ENCODE measurements at places on chromosomes 12 and 14.

GRCh38 chr12:18747895-18748294, 10.0 kb downstream of the CAPZA3 start:
- DNase-seq = no peak
- no peak overlapping the region for H3K4me3 ChIP-seq
- H3K27me3 ChIP-seq = no peaks in the 10 kb centered on the region
- H3K36me3 ChIP-seq = no peaks in the 10 kb centered on the region

DNA sequence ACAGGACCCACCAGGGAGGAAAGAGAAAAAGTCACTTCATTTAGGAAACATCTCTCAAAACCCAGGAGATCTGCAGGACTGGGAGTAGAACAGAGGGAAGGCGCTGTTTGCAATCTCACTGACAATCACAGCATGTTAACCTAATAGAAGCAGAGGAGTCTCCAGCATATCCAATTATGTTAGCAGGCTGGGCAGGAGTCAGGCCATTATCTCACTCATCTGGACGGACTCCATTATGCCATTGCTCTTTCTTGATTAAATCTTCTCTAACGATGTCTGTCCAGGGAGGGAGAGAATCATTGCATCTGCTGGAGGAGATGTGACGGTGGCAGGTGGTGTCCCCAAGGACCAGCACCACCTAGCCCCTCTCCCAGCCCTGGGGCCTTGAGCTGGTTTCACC, 203.8 kb upstream of the SFSWAP start:
- H3K27me3 ChIP-seq = peaks cover 2% of the 10 kb centered on the region
- no peak overlapping the region for H3K4me3 ChIP-seq
- H3K27ac ChIP-seq = no peak overlapping the region
- no peak for DNase-seq
- no peaks in the 10 kb centered on the region for H3K36me3 ChIP-seq
- H3K4me1 ChIP-seq = peaks cover 10% of the 10 kb centered on the region

DNA sequence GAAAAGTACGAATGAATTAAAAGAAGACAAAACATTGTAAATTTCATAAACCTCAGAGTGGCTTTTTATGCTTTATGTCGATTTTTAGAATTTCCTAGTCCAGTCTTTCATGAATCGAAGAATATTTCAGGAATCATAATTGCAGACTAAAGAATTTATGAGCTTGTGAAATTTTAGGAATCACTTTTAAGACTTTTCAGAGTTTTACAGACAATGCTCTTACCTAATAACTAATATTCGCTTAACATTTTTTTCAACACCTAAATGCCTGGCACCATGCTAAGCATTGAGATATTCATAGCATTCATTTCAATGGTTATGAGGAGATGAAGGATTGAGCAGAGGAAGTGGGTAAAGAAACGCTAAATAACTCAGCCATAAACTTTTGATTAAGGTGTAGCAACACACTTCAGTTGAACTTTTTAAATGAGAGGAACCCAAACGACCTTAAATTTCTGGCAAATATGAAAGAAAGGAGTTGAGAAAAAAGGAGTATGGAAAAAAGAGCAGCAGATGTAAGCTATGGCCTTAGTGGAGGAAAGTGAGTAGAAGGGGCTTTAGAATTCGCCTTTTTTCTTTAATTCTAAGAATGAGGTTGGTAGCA, 739 bp upstream of the USP44 start:
- peak overlapping the region; percentile 74 for H3K4me3 ChIP-seq
- peak overlapping the region; percentile 75 for H3K27ac ChIP-seq
- peaks cover 7% of the 10 kb centered on the region for H3K36me3 ChIP-seq
- H3K4me1 ChIP-seq = peaks cover 47% of the 10 kb centered on the region
- no peak for DNase-seq
- H3K27me3 ChIP-seq = peaks cover 10% of the 10 kb centered on the region

GRCh38 chr12:75341873-75342272, 7.4 kb downstream of the GLIPR1L1 start:
- no peak for DNase-seq
- no peaks in the 10 kb centered on the region for H3K36me3 ChIP-seq
- H3K27me3 ChIP-seq = peaks cover 43% of the 10 kb centered on the region

DNA sequence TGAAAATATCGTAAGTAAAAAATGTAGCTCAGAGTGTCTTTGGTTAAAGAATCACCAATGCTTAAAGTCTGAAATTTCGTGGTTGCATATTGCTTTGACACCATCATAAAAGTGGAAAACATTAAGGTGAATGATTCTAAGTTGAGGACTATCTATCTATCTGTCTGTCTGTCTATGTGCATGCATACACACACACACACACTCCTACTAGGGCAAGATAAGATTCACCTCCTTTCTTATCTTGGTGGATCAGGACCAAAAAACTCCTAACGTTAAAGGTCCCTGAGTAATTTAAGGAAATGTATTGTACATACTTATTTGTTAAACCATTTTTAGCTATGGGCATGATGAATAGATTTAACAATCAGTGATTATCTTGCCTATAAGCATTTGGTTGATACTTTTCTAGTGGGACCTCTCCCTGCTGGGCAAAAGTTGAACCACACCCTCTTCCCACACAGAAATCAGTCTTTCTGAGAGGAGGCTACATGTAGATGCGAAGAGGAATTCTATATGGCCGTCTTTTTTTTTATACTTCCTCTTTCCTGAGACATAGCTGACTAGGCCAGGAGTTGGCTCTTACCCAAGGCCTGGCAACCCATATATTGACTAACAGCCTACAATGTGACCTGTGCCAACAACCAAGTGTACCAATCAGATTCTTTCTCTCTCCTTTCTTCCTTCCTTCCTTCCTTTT, 19.3 kb upstream of the LLPH start:
- H3K36me3 ChIP-seq = peaks cover 37% of the 10 kb centered on the region
- peaks cover 15% of the 10 kb centered on the region for H3K4me1 ChIP-seq
- H3K27ac ChIP-seq = no peak overlapping the region
- no peak for DNase-seq

DNA sequence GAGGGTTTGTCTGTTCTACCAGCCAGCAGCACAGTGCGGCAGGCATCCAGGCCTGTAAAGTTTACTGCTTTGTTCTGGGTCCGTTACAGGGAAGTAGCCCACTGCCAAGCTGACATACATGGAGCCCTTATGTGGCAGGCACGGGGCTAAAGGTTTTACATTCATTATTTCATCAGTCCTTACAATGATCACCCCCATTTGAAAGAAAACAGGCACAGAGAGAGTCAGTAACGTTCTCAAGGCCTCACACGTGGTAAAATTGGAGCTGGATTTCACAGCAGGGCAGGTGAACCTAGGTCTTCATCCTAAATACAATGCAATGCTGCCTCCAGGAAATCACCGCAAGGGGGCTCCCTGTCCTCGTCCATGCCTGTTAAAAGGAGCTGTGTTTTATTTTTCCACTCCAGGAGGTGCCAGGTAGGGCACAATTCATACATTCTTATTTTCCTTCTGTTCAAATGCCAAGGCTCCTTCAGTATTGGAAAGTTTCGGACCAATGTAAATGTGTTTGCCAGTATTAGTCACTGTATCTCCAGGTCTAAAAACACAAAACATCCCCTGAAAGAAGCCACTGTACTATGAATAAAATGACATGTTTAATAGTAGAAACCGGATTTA, 172.2 kb upstream of the GZMB start:
- H3K27me3 ChIP-seq = peaks cover 10% of the 10 kb centered on the region
- no peak for DNase-seq

- peaks cover 4% of the 10 kb centered on the region for H3K36me3 ChIP-seq
- H3K4me3 ChIP-seq = no peak overlapping the region
- H3K4me1 ChIP-seq = no peaks in the 10 kb centered on the region
- no peak overlapping the region for H3K27ac ChIP-seq
Observed at GRCh38 chr12:49491823-49492222, 47.0 kb upstream of the KCNH3 start.

DNA sequence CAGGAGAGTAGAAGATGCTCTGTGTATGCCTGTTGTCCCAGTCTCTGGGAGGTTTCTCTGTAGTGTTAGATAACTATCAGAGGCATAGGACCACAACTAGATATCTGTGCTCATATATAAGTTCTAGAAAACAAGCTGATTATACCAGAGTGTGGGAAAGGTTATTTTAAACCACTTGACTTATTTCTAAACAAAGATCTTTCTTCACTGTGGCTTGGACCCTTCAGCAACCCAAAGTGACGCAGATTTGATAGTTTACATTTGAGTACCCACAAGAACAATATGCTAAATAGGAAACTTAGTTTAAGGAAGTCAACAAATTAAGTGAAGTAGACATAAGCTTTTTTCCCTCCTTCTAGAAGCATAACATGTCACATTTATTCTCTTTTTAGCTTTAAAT, 41.3 kb downstream of the RIC8B start:
- H3K4me1 ChIP-seq = no peaks in the 10 kb centered on the region
- no peak overlapping the region for H3K27ac ChIP-seq

GRCh38 chr14:23457587-23458445, 11.7 kb upstream of the NGDN start:
- no peak for DNase-seq
- H3K27me3 ChIP-seq = peaks cover 30% of the 10 kb centered on the region
- no peak overlapping the region for H3K4me3 ChIP-seq

GRCh38 chr12:113093409-113094101, 37.0 kb downstream of the DTX1 start:
- peaks cover 9% of the 10 kb centered on the region for H3K4me1 ChIP-seq
- H3K27ac ChIP-seq = no peak overlapping the region
- no peak for DNase-seq
- no peak overlapping the region for H3K4me3 ChIP-seq
- no peaks in the 10 kb centered on the region for H3K36me3 ChIP-seq

DNA sequence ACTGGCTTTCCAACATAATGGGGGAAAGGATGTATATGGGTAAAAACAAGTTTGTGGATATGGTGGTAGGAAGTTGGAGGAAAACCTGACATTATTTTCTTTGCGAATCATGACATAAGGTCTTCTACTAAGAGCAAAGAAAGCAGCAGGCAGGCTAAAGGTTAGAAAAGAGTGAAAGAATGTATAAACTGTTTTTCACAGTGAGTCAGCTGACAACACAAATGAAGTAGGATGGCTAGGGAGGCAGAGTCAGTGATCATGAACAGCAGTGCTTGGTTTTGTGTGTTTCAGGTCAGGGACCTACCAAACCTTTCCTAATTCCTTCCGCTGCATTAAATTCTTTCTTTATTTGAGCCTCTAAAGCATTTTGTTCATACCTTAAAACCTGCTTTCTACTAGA, 46.3 kb upstream of the CATSPERB start:
- peaks cover 7% of the 10 kb centered on the region for H3K4me1 ChIP-seq
- DNase-seq = no peak
- no peaks in the 10 kb centered on the region for H3K27me3 ChIP-seq
- no peak overlapping the region for H3K4me3 ChIP-seq

GRCh38 chr14:95237958-95238340, 80.6 kb upstream of the DICER1 start:
- no peak overlapping the region for H3K27ac ChIP-seq
- H3K27me3 ChIP-seq = peaks cover 5% of the 10 kb centered on the region
- no peak overlapping the region for H3K4me3 ChIP-seq
- H3K36me3 ChIP-seq = no peaks in the 10 kb centered on the region

DNA sequence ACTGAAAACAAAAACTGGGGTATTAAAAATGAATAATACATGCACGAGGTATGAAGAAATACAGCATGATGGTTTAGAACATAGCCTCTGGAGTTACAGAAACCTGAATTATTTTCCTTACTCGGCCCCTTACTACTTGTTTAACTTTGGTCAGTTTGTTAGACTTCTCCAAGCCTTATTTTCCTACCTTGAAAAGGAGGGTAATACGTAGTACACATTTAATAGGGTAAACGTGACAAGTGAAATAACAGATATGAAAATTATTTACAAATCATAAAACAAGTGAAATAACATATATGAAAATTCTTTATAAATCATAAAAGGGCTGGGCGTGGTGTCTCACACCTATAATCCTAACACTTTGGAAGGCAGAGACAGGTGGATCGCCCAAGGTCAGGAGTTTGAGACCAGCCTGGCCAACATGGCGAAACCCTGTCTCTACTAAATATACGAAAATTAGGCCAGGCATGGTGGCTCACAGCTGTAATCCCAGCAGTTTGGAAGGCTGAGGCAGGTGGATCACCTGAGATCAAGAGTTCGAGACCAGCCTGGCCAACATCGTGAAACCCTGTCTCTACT, 11.4 kb upstream of the PKP2 start:
- H3K4me3 ChIP-seq = no peak overlapping the region
- no peaks in the 10 kb centered on the region for H3K36me3 ChIP-seq
- H3K4me1 ChIP-seq = no peaks in the 10 kb centered on the region
- no peak for DNase-seq
- H3K27me3 ChIP-seq = peaks cover 9% of the 10 kb centered on the region

DNA sequence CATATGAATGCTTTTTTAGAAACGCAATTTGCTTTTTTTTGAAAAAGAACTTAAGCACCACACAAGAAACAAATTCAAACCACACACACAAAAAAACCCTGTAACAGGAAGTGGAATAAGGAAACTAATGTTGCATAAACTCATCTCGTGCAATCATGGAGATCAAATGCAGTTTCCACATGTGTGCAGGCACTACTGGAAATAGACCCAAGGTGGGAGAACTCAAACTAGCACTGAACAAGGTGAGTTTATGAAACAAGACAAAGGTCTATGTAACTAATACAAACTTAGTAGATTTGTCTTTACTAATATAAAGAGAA, 17.5 kb downstream of the NIN start:
- peak overlapping the region; percentile 92 for H3K27ac ChIP-seq
- no peaks in the 10 kb centered on the region for H3K27me3 ChIP-seq
- peaks cover 34% of the 10 kb centered on the region for H3K4me1 ChIP-seq
- peak overlapping the region; percentile 76 for H3K4me3 ChIP-seq
- no peak for DNase-seq

DNA sequence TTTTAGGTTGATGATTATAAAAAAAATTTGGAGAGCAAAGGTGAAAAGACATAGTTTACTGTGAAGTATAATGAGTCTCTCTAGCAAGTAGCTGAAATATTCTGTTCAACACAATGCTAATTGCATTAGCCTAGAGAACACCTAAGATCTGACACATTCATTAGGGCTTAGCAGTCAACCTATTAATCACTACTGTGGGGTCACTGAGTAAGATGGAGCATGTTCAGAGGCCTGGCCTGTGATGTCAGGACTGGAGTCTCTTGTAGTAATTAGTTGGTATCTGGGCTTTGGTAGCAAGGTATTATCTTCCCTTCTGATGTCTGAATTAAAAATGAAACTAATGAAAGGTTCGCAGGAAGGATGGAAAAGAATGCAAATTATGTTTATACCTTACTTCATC, 112.7 kb downstream of the SLC16A7 start:
- H3K27me3 ChIP-seq = no peaks in the 10 kb centered on the region
- no peak for DNase-seq
- no peaks in the 10 kb centered on the region for H3K4me1 ChIP-seq
- H3K27ac ChIP-seq = no peak overlapping the region

GRCh38 chr12:66321435-66321834, 19.1 kb downstream of the HELB start:
- H3K27ac ChIP-seq = peak overlapping the region; percentile 29
- no peak overlapping the region for H3K4me3 ChIP-seq

DNA sequence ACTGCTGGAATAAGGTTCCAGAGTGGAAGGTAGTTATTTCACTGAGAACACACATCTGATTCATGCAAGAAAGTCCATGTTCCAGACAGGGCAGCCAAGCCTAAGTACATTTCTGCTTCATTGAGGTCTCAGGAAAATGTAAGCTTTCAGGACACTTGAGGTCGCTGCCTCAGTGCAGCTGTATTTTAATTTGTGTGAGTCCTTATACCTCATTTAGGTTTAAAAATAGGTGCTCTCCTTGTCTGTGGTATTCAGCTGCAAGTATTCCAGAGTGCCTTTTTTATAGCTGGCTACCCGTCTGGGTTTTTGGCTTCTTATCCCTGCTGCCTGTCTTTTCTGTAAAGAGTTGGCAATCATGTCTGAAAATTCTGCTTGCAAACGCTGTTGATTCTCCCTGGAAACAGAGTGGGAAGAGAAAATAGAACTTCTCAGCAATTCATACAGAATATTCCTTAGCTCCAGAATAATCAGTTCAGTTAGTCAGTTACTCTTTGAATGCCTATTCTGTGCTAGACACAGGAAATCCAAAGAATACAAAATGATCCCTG, 45.3 kb upstream of the PLBD1 start:
- H3K4me3 ChIP-seq = no peak overlapping the region
- H3K27me3 ChIP-seq = no peaks in the 10 kb centered on the region
- H3K4me1 ChIP-seq = peaks cover 12% of the 10 kb centered on the region

Measured in activated T-helper 2 cell treated with anti-CD3 and anti-CD28 coated beads, Interferon-gamma antibody, Interleukin-2, Interleukin-4, amounts not matched to agents 10 μg/mL and 5 μg/mL and 100 μg/mL, durations not matched to agents 14 hours and 24 hours and 36 hours (primary cell).